ENCODE measurements at places on chromosomes 3 and 15. TPM values are rescaled to one million over a fixed set of nuclear protein-coding genes. Genes with fewer than 3 reads are reported as not detected.
A peak's percentile ranks its signal among the peaks of the same experiment; 100 is the strongest.

The FBXW12 gene
- total RNA-seq, result not detected

- H3K4me3 ChIP-seq, result no peak overlapping the region
- no peak overlapping the region for H3K27ac ChIP-seq
- H3K27me3 ChIP-seq, result no peaks in the 10 kb centered on the region
- H3K36me3 ChIP-seq, result no peaks in the 10 kb centered on the region
- H3K4me1 ChIP-seq, result no peaks in the 10 kb centered on the region
- no peak for DNase-seq
Measured at GRCh38 chr3:53599771-53600170, 105.4 kb downstream of the CACNA1D start.

The LCTL gene
- not detected for total RNA-seq

DNA sequence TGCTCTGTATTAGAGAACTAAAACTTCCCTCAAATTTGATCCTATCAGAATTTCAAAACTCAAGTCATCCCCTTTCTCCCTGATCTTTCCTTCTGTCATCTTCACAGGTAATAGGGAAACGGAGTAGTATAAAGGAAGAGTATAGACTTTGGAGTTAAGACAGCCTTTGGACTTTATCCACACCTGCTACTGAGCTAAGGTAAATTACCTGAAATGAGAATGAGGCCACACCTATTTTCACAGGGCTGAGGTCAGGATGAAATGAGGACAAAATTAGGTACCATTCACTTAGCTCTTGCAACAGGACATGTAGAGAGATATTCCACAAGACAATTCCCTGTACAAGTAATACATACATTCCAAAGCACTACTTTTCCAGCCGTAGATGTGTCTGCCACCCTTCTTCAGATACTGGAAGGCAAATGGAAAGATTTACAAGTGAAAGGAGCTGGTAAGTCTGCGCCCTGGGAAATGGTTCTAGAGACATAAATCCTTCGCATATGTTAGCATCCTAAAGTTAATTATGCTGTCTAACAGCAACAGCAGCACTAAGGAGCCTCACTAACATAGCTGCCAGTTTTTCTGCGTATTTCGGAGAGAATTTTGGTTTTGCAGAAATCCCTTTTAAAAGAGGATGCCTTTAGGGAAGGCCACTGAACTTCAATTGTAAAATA, 461.8 kb downstream of the SHQ1 start:
- H3K4me1 ChIP-seq, result no peaks in the 10 kb centered on the region
- no peaks in the 10 kb centered on the region for H3K27me3 ChIP-seq
- peak; percentile 57 for DNase-seq
- H3K36me3 ChIP-seq, result no peaks in the 10 kb centered on the region
- H3K27ac ChIP-seq, result peak overlapping the region; percentile 39
- no peak overlapping the region for H3K4me3 ChIP-seq

The ROBO2 gene
- 0.88 TPM for total RNA-seq

DNA sequence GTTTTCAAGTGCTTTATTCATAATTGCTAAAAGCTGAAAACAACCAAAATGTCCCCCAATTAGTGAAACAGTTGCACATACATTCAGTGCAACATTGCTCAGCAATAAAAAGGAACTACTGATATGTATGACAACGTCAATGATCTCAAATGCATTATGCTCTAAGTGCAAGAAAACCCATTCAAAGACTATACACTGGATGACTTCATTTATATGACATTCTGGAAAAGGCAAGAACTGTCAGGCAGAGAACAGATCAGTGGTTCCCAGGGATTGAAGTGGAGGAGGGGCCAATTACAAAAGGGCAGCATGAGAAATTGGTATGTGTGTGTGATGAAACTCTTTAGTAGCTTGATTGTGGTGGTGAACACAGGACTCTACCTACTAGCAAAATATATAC, 585.6 kb downstream of the TBL1XR1 start:
- H3K4me3 ChIP-seq, result no peak overlapping the region
- H3K4me1 ChIP-seq, result no peaks in the 10 kb centered on the region
- no peak overlapping the region for H3K27ac ChIP-seq
- no peaks in the 10 kb centered on the region for H3K36me3 ChIP-seq
- H3K27me3 ChIP-seq, result no peaks in the 10 kb centered on the region

DNA sequence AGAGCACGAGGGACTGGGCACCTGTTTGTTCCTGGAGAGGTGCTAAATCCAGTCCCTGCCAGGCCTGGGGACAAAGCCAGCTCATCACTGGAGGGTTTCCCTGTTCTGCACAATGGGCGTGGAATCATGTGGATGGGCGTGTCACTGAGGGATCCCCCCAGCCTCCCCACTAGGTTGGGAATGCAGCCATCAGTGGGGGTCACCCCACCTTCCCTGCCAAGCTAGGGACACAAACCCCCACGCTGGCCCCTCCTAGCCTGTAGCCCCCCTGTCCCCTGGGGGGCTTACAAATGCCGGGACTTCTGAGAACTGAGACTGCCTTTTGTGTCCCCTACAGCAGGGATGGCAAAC, 61.9 kb downstream of the NSMCE3 start:
- H3K4me1 ChIP-seq, result no peaks in the 10 kb centered on the region
- no peaks in the 10 kb centered on the region for H3K36me3 ChIP-seq
- no peak overlapping the region for H3K27ac ChIP-seq
- no peaks in the 10 kb centered on the region for H3K27me3 ChIP-seq
- no peak overlapping the region for H3K4me3 ChIP-seq
- no peak for DNase-seq

DNA sequence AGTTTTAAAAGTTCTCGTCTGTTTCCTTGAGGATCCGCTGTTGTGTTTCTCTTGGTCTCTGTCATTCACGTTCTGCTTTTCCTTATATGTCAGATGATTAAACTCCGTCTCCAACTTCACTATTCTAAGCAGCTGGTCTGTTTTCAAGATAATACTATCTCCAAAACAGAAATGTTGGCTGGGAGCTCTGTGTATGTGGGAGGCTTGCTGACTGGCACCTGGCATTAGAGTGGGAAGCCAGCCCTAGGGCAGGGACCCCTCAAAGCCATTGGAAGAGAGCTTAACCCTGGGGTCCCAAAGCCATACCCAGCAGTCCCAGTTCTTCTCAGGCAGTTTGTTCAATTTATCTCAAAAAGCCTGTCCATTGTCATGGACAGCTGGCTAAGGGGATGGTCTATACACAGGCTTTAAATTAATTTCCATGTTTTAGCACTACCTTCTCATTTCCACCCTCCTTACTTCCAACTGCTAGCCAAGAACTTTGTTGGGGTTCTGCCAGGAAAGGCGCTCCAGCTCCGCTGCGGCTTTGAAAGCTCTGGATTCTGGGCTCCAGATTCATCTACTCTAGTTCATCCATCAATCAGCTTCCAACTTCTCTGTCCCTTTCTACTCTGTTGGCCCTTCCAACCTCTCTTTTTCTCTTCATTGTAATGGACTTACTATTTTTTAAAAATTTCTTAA, 9.2 kb downstream of the BTBD1 start:
- no peak overlapping the region for H3K4me3 ChIP-seq
- H3K27me3 ChIP-seq, result no peaks in the 10 kb centered on the region
- peaks cover 4% of the 10 kb centered on the region for H3K36me3 ChIP-seq
- no peak overlapping the region for H3K27ac ChIP-seq
- no peak for DNase-seq
- H3K4me1 ChIP-seq, result peaks cover 3% of the 10 kb centered on the region

DNA sequence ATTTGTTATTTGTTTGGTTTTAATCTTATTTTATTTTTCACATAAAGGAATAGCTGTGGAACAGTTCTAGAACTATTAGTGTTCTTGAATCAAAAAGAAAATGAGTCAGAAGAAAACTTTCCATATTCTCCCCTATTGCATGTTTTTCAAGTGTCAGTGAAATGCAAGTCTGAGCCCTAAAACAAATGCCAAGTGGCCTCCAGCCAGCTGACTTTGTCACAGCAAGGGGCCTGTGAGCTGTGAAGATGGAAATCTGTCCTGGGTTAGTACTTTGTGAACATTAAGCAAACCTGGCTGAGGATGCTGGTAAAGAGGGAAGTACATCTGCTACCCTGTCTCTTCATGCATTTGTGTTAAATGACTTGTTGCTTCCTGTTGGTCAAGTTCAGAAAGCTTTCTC, 14.2 kb downstream of the LRRC49 start:
- DNase-seq, result no peak
- no peaks in the 10 kb centered on the region for H3K36me3 ChIP-seq
- H3K4me3 ChIP-seq, result no peak overlapping the region
- no peaks in the 10 kb centered on the region for H3K4me1 ChIP-seq
- H3K27me3 ChIP-seq, result no peaks in the 10 kb centered on the region

DNA sequence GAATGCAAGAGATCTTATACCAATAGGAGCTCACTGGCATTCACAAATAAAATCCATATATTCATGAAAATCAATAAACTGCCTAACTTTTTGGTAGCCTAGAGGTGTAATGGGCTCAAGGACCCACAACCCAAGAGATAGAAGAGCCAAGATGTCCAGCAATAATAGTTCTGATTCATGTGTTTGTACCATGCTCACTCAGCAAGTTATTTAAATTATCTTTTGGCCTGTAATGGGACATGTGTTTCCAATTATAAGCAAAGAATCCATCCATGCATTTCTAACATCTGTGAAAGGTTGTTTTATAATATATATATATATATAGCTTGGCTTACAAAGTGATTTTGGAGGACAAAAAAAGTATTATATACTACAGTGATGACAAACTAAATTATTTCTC, 29.7 kb upstream of the SHC4 start:
- no peak overlapping the region for H3K4me3 ChIP-seq
- no peaks in the 10 kb centered on the region for H3K27me3 ChIP-seq
- H3K36me3 ChIP-seq, result peaks cover 5% of the 10 kb centered on the region
- no peaks in the 10 kb centered on the region for H3K4me1 ChIP-seq
- H3K27ac ChIP-seq, result no peak overlapping the region

The SI gene
- 66.1 TPM for total RNA-seq

The LRRC2 gene
- total RNA-seq, result 0.44 TPM

DNA sequence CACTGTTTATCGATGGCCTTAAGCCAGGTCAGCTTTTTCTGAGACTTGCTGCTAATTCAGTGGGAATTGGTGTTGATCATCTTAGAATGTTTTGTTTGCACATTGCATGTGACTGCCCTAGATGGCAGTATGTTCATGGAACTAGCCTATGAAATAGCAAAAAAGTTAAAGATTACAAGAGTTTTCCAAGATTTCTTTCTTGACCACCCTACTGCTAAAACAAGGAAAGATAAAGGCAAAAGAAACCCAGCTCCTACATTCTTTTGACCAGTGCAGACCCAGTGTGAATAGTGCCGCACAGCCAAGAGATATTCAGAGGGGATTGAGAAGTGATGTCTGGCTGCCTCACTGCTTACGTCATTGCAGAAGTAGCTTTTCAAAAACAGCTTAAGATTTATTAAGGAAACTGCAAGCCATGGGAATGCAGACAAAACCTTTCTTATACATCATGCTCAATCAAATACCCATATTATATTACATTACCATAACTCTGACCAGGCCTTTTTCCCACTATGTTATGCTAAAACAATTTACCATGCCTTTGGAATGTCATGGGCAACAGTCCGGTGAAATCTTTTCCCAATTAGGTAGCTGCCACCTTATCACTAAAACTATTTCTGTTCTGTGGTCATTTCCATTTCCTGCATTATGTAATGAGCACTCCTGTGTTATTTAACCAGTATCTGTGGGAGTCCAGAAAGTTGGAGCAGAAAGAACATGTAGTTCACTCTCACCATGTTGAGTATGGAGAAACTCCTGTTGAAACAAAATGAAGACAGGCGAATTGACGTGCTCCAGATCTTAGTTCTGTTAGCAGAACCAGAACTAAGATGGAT, 6.0 kb downstream of the PHLDB2 start:
- H3K4me1 ChIP-seq, result no peaks in the 10 kb centered on the region
- H3K36me3 ChIP-seq, result no peaks in the 10 kb centered on the region
- no peaks in the 10 kb centered on the region for H3K27me3 ChIP-seq
- no peak for DNase-seq

DNA sequence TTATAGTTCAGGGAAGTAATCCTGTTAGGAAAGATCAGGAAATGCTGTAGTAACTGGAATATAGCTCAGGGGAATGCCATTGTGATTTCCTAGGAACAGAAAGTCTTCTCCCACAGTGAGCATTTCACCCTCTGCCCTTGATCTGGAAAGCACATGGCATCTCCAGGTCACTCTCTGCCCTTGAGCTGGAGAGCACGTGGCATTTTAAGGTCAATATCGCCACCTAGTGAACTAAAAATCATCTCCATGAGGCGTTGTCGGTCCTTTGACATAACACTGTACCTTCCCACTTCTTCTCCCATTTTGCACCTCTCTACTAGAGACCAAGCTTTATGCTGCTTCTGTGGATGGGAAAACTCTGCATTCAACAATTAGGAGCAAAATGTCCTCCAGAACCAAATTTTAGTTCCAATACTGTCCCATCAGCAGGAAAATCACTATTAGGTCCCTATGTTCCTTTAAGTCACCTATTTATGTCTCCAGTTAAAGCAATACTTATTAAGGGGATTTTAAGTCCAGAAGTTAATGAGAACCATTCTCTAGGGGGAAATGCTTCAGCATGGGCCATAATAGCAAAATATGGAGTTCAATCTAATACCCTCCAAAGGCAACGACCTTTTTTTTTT, 54.7 kb upstream of the GK5 start:
- no peaks in the 10 kb centered on the region for H3K4me1 ChIP-seq
- H3K27ac ChIP-seq, result no peak overlapping the region
- H3K27me3 ChIP-seq, result no peaks in the 10 kb centered on the region
- H3K4me3 ChIP-seq, result no peak overlapping the region

The CCDC32 gene
- 27.5 TPM for total RNA-seq

The P2RY14 gene
- total RNA-seq, result 1.7 TPM

The ARHGEF26 gene
- total RNA-seq, result 5.2 TPM

DNA sequence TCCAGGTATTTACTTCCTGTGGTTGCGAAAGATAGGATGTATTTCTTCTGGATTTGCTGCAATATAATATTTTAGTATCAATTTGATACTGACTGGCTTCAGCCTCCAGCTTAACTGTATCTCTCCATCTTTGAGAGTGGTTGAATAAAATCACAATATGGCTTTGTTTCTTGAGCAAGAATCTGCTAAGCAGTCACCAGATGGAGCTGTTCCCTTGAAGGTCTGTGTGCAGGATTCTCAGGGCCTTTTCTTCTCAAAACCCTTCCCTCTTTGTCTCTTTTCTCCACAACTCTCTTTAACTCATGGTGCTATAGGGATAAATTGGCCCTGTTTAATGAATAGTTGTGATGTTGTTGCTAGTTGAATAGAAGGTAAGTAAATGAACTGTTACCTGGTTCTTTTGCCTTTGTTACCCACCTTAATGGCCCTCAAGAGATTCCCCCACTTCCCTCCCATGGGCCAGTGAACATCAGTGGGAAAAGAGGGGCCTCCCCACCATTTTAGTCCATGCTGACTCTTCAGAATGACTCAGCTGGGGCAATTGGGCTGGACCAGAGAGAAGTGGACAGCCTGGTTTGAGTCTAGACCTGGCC, 34.8 kb upstream of the RAB6B start:
- H3K27ac ChIP-seq, result no peak overlapping the region
- no peaks in the 10 kb centered on the region for H3K27me3 ChIP-seq
- peak; percentile 30 for DNase-seq
- H3K36me3 ChIP-seq, result no peaks in the 10 kb centered on the region

GRCh38 chr15:57054204-57054750, 135.8 kb downstream of the TCF12 start:
- H3K36me3 ChIP-seq, result no peaks in the 10 kb centered on the region
- no peaks in the 10 kb centered on the region for H3K27me3 ChIP-seq
- no peak overlapping the region for H3K4me3 ChIP-seq
- no peak for DNase-seq
- peaks cover 5% of the 10 kb centered on the region for H3K4me1 ChIP-seq

The MRPL47 gene
- 46.4 TPM for total RNA-seq

The IQCF2 gene
- total RNA-seq, result not detected

GRCh38 chr15:45921376-45921775, 286.5 kb downstream of the SQOR start:
- H3K27ac ChIP-seq, result no peak overlapping the region
- DNase-seq, result peak; percentile 18
- no peaks in the 10 kb centered on the region for H3K36me3 ChIP-seq
- H3K4me1 ChIP-seq, result no peaks in the 10 kb centered on the region
- H3K4me3 ChIP-seq, result no peak overlapping the region

The FETUB gene
- total RNA-seq, result 0.22 TPM

- H3K27me3 ChIP-seq, result no peaks in the 10 kb centered on the region
- H3K4me3 ChIP-seq, result no peak overlapping the region
- H3K36me3 ChIP-seq, result no peaks in the 10 kb centered on the region
- no peak overlapping the region for H3K27ac ChIP-seq
Measured at GRCh38 chr3:45670436-45670835, 18.8 kb upstream of the SACM1L start.

All from colonic mucosa (tissue), 4 donors.